Fibroblast of pulmonary artery (primary cell): ENCODE measurements at places on chromosomes 1 and 21.
A peak's percentile ranks its signal among the peaks of the same experiment; 100 is the strongest.

DNA sequence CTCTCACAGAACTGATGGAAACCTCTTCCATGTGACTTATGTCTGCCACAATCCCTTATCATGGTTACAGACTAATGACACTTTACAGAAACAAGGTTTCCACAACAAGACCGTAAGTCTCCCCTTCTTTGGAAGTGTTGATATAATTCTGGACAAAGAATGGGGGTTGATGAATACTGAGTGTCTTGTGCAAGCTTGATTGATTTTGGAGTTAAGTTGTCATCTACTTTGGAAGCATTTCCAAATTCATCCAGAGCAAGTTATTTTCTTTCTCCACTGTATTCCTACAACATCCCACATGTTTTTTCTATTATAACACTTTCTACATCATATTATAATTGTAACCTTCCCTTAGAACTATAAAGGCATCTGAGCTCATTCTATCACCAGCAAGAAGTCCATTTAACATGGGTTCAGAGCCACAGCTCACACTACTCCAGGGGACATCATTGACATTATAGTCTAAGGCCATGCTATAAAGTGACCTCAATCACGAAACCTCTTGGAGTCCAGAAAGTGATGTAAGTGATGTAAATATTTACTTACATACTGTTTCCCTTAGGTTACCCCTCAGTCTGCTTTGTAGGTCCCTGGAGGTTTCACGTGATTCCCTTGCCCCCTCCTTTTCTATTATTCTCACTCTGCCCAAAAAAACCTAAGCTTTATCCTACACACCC lies 125.7 kb upstream of the PBX1 start:
- no peak for DNase-seq

DNA sequence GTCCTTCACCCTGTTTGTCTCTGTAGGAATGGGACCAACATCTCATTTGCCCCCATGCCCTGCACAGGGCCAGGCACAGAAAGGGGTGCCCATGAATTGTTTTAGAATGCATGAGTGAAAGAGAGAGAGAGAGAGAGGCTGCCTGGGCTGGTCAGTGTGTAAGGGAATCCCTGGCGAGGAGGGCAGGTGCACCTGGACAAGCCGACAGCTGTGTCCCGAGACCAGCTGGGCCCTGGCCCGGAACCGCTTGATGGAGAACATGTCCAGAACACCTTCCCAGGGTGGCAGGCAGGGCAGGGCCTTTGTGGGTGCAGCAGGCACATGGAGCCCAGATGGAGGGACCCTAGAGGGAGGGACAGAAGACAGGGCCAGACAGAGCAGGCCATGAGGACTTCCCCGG lies 22.7 kb downstream of the SPOCD1 start:
- no peak for DNase-seq

GRCh38 chr1:51574796-51575195 lies 42.1 kb upstream of the OSBPL9 start:
- no peak for DNase-seq

GRCh38 chr1:27527223-27527889 lies 37.4 kb upstream of the WASF2 start:
- no peak for DNase-seq

GRCh38 chr1:113657126-113657525 lies 102.2 kb downstream of the PHTF1 start:
- no peak for DNase-seq

DNA sequence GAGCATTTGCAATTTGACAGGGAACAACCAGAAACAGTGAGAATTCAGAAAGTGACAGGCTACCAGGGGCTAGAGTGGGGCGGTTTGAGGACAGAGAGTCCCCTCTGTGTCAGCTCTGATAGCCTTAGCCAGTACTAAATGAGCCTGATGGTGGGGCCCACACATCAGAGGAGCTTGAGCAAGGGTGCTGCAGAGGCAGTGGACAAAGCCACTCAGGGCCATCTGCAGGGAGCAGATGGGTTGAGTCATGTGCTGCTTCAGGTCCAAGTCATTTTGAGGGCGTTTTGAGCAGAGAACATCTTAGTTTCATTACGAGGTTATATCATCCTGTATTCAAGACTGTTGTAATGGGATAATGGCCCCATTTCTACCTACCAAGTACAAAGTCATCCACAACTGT lies 7.7 kb downstream of the LRRC52 start:
- no peak for DNase-seq

GRCh38 chr1:30023339-30024022 lies 699.9 kb downstream of the MATN1 start:
- DNase-seq = no peak

- no peak for DNase-seq
Measured at GRCh38 chr1:34758751-34759150, 789 bp upstream of the GJB4 start.

GRCh38 chr1:10838541-10838940 lies 42.1 kb upstream of the CASZ1 start:
- no peak for DNase-seq

GRCh38 chr1:27885114-27885528 lies 12.8 kb downstream of the THEMIS2 start:
- no peak for DNase-seq

DNA sequence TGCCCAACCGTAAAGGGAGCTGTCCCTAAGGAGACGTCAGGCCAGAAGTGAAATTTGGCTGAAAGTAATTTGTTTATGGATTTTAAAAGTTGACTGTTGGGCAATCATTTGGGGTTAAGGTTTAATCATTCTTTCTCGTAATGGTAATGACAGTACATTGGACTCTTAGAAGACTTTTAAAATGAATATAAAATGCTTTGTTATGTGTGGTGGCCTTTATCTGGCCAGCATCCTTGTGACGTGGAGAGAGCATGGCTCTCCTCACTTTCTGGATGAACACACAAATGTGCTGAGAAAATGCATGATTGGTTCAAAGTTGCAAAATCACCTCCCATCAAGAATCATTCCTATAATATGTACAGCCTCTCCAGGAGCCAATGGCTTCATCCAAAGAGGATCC lies 160.2 kb downstream of the DHRS3 start:
- DNase-seq = no peak

- DNase-seq = peak; percentile 54
Measured at GRCh38 chr1:25641931-25642573, 25.5 kb downstream of the MAN1C1 start.

GRCh38 chr1:27366113-27366410 lies 699 bp downstream of the MAP3K6 start:
- DNase-seq = peak; percentile 68

DNA sequence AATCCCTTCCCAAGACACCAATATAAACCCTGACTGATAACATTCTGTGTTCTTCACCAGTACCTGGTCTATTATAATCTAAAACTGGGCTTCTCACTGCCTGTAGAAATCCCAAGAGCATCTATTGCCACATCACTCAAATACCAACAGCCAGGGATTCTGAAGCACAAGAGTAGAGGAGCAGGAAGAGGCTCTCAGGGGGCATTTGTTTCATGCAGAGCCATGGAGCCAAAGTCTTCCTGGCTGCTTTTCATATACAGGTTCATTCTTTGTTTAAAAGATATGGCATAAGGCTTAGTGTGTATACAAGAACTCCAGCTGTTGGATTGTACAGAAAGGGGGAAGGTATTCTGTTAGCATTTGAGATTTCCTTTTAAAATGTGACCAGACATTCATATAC lies 38.2 kb upstream of the USH2A start:
- peak; percentile 20 for DNase-seq
